ENCODE measurements at places on chromosomes 2 and 18. TPM values are rescaled to one million over a fixed set of nuclear protein-coding genes. Genes with fewer than 3 reads are reported as not detected.

DNA sequence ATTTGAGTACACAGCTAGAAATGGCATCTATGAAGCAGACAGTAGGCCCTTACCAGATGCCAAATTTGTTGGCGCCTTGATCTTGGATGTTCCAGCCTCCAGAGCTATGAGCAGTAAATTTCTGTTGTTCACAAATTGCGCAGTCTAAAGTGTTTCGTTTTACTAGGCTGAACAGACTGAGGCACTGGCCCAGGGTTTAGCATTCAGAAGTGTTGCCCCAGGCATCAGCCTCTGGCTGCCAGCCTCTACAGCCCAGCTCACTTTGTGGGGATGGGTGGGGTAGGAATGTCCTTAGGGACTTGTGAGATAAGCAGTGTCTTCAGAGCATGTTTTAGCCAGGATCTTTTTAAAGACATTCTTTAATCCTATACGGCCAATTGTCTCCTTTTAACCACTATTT is 51.5 kb upstream of the MGAT5 start:
- no peak overlapping the region for H3K4me3 ChIP-seq
- no peak overlapping the region for H3K27ac ChIP-seq
- H3K27me3 ChIP-seq: no peaks in the 10 kb centered on the region
- no peaks in the 10 kb centered on the region for H3K36me3 ChIP-seq

Gene RAB6C
- 0.09 TPM for total RNA-seq

DNA sequence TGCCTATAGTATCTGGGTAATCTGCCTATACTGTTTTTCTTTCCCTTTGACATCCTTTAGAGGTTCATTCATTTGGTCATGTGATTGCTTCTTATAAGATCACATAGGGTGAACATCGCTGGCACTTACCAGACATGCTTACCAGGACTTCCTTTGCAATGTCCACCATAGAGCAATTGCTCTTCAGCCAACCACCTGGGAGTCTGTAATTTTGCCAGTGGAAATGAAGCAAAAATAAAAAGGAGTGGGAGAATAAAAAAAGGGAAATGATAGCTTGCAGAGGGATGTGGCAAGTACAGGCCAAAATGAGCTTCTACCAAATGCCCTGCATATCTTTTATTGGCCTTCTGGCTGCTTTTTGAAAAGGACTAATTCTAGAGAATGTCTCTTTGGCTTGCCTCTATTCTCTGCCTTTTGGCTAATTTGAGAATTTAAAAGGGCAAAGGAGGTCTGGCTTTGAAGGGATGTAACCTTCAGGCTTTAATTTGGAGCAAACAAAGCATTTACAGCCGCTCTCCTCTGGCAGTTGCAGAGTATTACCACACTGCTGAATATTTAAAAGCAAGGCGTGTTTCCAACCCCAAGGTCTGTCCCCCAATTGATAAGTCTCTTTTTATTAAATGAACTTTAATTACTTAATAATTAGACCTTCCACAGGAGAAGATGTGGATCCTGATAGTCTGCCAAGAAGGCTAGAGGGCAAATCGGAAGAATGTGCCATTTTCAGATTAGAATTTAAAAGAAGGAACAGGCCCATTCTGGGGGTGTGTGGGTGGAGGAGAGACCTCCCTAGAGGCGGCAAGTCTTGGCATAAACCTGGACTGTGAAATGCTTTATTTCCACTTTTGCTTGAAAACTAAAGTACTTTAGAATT is 557.9 kb downstream of the DCC start:
- DNase-seq: no peak
- H3K27me3 ChIP-seq: no peaks in the 10 kb centered on the region
- no peaks in the 10 kb centered on the region for H3K4me1 ChIP-seq
- no peak overlapping the region for H3K27ac ChIP-seq
- no peak overlapping the region for H3K4me3 ChIP-seq

GRCh38 chr2:46548103-46548486 is 68.7 kb downstream of the TMEM247 start:
- no peak overlapping the region for H3K4me3 ChIP-seq
- DNase-seq: no peak

- H3K4me1 ChIP-seq: no peaks in the 10 kb centered on the region
- H3K27me3 ChIP-seq: no peaks in the 10 kb centered on the region
- DNase-seq: no peak
- H3K4me3 ChIP-seq: no peak overlapping the region
- no peaks in the 10 kb centered on the region for H3K36me3 ChIP-seq
Observed at GRCh38 chr2:21358976-21359375, 235.2 kb downstream of the TDRD15 start.

Gene C2orf66
- not detected for total RNA-seq

Gene PPP1R1C
- not detected for total RNA-seq

GRCh38 chr2:64338910-64339500 is 115.0 kb upstream of the LGALSL start:
- H3K4me3 ChIP-seq: no peak overlapping the region
- H3K36me3 ChIP-seq: no peaks in the 10 kb centered on the region
- H3K27me3 ChIP-seq: no peaks in the 10 kb centered on the region
- DNase-seq: peak; percentile 7

- no peaks in the 10 kb centered on the region for H3K4me1 ChIP-seq
- no peaks in the 10 kb centered on the region for H3K27me3 ChIP-seq
- H3K27ac ChIP-seq: no peak overlapping the region
Observed at GRCh38 chr2:200065477-200065876, 110.1 kb downstream of the MAIP1 start.

DNA sequence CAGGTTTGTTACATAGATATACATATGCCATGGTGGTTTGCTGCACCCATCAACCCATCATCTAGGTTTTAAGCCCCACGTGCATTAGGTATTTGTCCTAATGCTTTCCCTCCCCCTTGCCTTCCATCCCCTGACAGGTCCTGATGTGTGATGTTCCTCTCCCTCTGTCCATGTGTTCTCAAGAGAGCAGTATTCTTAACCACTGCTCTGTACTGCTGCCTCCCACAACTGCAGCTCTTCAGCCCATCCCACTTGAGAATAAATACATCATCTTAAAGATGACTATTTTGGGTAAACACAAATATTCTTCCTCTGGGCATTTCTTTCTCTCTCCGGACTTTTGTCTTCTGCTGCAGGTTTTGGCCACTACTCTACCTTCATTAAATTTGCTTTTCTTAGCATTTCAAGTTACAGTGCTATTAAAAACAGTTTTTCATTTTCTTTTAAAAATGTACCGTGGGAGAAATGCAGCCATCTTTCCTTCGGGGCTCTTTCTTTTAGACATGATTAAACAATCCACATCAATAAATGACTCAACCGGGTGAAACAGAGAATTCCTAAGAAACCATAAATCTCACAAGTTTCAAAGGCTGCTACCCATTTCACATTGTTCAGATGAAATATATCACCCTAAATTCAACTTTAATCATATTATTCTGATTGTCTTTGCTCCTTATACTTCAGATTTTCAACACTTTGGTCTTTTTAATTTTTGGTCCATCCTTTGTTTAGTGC is 323.4 kb downstream of the GALNT13 start:
- no peaks in the 10 kb centered on the region for H3K4me1 ChIP-seq
- no peak overlapping the region for H3K4me3 ChIP-seq
- no peaks in the 10 kb centered on the region for H3K36me3 ChIP-seq
- H3K27ac ChIP-seq: no peak overlapping the region
- no peaks in the 10 kb centered on the region for H3K27me3 ChIP-seq
- DNase-seq: no peak

- H3K4me1 ChIP-seq: no peaks in the 10 kb centered on the region
- DNase-seq: peak; percentile 11
- no peaks in the 10 kb centered on the region for H3K36me3 ChIP-seq
- no peak overlapping the region for H3K27ac ChIP-seq
- no peaks in the 10 kb centered on the region for H3K27me3 ChIP-seq
- no peak overlapping the region for H3K4me3 ChIP-seq
Observed at GRCh38 chr18:50218432-50219197, 23.7 kb upstream of the MYO5B start.

DNA sequence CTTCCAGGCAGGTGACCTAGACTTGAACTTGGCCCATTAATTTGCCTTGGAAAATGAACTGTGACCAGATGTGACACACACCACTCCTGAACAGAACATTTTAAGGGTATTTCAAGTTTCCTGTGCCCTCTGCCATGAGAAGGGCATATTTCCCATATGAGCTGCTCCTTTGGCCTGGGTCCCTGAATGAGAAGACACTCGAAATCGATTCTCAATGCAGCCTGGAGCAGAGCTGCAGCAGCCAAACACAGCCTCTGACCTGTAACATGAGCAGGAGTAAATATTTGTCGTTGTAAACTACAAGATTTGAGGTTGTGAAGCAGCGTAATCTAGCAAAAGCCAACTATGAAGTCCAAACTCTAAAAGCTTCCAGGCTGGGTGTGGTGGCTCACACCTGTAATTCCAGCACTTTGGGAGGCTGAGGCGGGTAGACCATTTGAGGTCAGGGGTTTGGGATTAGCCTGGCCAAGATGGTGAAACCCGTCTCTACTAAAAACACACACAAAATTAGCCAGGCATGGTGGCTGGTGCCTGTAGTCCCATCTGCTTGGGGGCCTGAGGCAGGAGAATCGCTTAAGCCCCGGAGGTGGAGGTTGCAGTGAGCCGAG is 30.1 kb upstream of the SOS1 start:
- H3K4me3 ChIP-seq: no peak overlapping the region
- no peak for DNase-seq
- H3K27ac ChIP-seq: no peak overlapping the region

DNA sequence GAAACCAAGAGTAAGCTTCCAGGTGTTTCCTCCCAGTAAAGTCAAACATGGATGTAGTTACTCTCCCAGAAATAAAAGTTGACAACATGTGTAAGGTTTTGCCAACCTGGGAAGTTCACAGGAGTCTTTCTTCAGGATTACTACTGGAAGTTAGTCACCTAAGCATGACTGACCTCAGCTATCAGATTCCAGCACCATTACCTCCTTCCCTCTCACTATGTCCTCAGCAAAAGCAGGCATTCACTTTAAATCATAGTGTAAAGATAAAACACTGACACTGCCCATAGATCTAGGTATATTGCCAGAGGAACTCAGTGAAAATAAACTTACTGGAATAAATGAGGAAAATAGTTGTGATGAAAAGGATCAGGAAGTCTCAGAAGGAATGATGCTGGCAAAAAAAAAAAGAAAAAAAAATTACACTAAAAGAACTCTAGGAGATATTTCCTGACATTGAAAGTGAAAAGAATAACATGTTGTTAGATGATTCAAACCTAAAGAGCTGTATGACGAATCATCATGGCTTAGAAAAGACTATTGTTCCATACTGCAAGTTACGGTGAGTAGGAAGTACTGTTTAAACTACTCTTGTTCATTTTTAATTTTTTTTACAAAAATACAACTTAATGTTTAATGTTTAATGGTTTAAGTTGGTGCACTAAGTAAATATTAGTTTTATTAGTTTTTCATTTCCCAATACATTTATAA is 484.5 kb upstream of the ZNF804A start:
- no peak overlapping the region for H3K27ac ChIP-seq
- no peaks in the 10 kb centered on the region for H3K27me3 ChIP-seq
- no peaks in the 10 kb centered on the region for H3K4me1 ChIP-seq
- no peak for DNase-seq
- H3K4me3 ChIP-seq: no peak overlapping the region

- H3K27ac ChIP-seq: no peak overlapping the region
- no peak for DNase-seq
- H3K4me1 ChIP-seq: no peaks in the 10 kb centered on the region
- H3K36me3 ChIP-seq: no peaks in the 10 kb centered on the region
Observed at GRCh38 chr2:47288864-47289263, 114.1 kb upstream of the MSH2 start.

- no peaks in the 10 kb centered on the region for H3K36me3 ChIP-seq
- no peak overlapping the region for H3K4me3 ChIP-seq
- H3K4me1 ChIP-seq: no peaks in the 10 kb centered on the region
- no peak for DNase-seq
- no peak overlapping the region for H3K27ac ChIP-seq
Observed at GRCh38 chr2:237529452-237530402, 36.6 kb upstream of the PRLH start.

- H3K4me3 ChIP-seq: no peak overlapping the region
- H3K27me3 ChIP-seq: no peaks in the 10 kb centered on the region
- no peaks in the 10 kb centered on the region for H3K36me3 ChIP-seq
- no peaks in the 10 kb centered on the region for H3K4me1 ChIP-seq
Observed at GRCh38 chr18:21163647-21164547, 52.3 kb upstream of the ROCK1 start.

GRCh38 chr2:9356261-9356660 is 67.1 kb downstream of the ITGB1BP1 start:
- no peak overlapping the region for H3K4me3 ChIP-seq
- H3K36me3 ChIP-seq: no peaks in the 10 kb centered on the region
- no peaks in the 10 kb centered on the region for H3K4me1 ChIP-seq
- no peaks in the 10 kb centered on the region for H3K27me3 ChIP-seq
- H3K27ac ChIP-seq: no peak overlapping the region
- no peak for DNase-seq

GRCh38 chr18:2559249-2559648 is 12.1 kb downstream of the METTL4 start:
- no peak overlapping the region for H3K27ac ChIP-seq
- no peaks in the 10 kb centered on the region for H3K36me3 ChIP-seq
- H3K4me3 ChIP-seq: no peak overlapping the region
- H3K4me1 ChIP-seq: no peaks in the 10 kb centered on the region

- H3K4me3 ChIP-seq: no peak overlapping the region
- H3K27me3 ChIP-seq: no peaks in the 10 kb centered on the region
- H3K4me1 ChIP-seq: no peaks in the 10 kb centered on the region
Observed at GRCh38 chr18:47877892-47878291, 52.6 kb downstream of the SMAD2 start.

DNA sequence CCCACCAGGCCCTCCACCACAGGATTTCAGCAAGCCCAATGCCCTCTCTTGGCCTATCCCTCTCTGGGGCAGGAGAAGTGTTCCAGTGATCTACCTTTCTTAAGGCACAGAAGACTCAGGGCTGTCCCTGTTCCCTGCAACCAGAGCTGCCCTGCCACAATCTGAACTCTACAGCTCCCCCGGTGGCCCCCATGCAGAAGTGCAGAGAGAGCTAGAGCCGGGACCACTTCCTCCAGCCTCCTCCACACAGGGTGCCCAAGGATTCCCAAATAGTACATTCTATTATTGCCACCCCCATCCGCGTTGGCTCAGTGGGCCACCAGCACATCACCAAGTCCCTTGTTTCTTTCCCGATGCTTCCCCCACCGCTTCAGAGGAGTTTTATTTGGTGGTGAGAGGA is 114.8 kb upstream of the PTPRM start:
- no peak for DNase-seq
- H3K36me3 ChIP-seq: no peaks in the 10 kb centered on the region
- no peaks in the 10 kb centered on the region for H3K4me1 ChIP-seq
- no peak overlapping the region for H3K4me3 ChIP-seq
- H3K27me3 ChIP-seq: no peaks in the 10 kb centered on the region
- H3K27ac ChIP-seq: no peak overlapping the region

Gene CFC1B
- not detected for total RNA-seq

Data from CD8-positive, alpha-beta memory T cell (primary cell).